NCI-H1436 (cell line): ENCODE measurements at places on chromosomes 7 and 10.

DNA sequence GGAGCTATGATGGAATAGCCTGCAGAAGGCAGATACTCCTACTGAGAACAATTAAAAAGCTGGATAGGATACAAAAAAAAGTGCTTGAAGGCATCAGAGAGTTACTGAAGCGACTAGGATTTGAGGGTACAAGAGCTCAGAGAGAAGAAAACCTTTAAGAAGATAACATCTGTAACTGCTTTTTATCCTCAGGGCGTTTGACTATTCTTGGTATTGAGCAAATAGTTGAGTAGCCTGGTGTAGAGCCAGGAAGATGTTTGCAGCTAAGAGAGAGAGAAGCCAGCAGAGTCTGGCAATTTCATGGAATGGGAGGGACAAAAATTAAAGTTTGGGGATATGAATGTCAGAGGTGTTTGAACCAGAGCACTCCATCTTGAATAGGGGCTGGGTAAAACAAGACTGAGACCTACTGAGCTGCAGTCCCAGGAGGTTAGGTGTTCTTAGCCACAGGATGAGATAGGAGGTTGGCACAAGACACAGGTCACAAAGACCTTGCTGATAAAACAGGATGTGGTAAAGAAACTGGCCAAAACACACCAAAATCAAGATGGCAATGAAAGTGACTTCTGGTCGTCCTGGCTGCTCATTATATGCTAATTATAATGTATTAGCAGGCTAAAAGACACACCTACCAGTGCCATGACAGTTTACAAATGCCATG is 428.8 kb downstream of the SH2D4B start:
- no peak for DNase-seq

DNA sequence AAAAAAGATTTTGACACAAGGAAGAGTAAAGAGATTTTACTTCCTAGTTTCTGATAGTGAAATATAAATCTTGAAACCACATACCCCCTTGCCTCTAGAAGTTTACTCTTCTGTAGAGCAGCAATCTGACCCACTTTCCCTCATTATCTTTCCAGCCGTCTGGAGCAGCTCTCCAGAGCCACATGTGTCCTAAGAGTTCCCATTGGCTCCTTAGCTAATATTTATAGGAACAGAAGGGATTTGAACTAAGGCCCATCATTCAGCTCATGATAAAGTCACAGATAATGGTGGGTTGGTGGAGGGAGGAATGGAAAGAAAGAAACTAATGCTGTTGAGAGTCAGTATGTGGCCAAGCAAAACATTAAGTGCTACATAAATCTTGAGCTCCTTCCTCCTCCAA is 121.8 kb downstream of the INHBA start:
- DNase-seq, result no peak

DNA sequence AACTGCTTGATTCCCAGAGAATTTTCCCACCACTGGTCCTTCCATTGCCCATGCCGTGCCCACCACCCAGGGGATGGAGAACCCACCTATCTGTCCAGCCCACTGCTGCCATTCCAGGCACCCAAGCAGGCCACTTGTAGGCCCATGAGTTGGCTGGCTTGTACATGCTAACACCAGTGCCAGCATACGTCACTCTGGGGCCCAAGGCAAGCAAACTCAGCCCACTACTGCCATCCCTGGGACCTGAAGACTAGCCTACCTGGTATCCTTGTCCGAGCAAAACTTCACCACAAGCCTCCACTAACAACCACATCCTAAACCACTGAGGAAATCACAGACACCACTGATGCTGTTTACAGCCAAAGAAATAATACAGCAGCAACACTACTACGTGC is 44.7 kb upstream of the CDK6 start:
- DNase-seq, result no peak

- no peak for DNase-seq
Observed at GRCh38 chr10:112782200-112782907, 167.7 kb upstream of the TCF7L2 start.

DNA sequence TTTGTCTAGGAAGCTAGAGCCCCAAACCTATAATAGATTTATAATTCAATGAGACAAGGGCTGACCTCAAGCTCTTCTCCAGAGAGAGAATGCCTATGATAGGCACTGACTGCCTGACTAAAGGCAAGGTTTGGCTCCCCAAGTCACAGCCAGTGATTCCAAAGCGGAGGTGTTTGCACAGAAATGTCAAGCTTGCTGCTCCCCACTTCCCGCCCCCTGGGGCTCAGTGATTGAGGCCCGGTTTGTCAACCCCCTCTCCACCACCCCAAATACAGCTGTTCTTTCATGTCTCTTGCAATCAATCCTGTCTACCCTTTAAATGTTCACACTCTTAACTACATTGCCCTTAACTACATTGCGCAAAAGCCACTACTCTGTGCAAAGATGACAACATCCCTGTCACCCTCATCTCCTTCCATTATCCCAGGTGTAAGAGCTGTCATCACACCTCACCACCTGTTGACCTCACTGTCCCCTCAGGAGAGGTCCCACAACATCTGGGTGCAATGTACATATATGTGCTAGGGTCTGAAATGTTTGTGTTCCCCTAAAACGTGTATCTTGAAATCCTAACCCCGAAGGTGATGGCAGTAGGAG is 58.0 kb downstream of the NUDCD3 start:
- DNase-seq, result no peak

DNA sequence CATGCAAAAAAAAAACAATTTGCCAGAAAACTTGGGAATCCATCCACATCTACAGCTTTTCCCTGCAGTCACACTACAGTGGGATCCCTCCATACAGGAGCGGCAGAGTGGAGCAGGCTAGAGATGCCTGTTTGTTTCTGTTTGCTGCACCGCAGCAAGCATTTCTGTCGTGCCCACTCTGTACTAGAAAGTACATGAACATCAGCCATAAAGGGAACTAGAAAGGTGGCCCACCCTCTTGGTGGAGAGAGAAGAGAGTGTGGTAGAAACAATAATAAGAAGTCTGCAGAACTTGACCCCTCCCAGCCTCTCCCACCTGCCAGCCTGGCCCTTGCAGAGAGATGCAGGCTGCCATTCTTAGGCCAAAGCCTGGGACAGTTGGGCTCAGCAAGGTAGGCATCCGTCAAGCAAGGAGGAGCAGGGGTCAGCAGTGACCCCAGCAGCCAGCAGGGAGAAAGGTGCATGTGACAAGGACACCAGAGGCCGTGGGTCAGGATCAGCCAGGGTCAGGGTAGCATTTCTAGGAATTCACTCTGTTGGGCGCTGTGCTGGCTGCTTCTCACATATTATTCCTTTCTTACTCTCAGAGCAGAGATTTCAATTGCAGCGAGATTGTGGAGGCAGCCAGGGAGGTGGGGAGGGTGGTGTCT is 171.8 kb downstream of the EGFR start:
- no peak for DNase-seq

DNA sequence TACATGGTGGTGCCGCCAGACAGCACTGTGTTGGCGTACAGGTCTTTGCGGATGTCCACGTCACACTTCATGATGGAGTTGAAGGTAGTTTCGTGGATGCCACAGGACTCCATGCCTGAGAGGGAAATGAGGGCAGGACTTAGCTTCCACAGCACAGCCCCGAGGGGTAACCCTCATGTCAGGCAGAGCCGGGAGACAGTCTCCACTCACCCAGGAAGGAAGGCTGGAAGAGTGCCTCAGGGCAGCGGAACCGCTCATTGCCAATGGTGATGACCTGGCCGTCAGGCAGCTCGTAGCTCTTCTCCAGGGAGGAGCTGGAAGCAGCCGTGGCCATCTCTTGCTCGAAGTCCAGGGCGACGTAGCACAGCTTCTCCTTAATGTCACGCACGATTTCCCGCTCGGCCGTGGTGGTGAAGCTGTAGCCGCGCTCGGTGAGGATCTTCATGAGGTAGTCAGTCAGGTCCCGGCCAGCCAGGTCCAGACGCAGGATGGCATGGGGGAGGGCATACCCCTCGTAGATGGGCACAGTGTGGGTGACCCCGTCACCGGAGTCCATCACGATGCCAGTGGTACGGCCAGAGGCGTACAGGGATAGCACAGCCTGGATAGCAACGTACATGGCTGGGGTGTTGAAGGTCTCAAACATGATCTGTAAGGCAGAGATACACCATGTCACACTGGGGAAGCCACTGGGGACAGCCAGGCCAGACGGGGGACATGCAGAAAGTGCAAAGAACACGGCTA is 104.6 kb upstream of the TNRC18 start:
- DNase-seq, result no peak

DNA sequence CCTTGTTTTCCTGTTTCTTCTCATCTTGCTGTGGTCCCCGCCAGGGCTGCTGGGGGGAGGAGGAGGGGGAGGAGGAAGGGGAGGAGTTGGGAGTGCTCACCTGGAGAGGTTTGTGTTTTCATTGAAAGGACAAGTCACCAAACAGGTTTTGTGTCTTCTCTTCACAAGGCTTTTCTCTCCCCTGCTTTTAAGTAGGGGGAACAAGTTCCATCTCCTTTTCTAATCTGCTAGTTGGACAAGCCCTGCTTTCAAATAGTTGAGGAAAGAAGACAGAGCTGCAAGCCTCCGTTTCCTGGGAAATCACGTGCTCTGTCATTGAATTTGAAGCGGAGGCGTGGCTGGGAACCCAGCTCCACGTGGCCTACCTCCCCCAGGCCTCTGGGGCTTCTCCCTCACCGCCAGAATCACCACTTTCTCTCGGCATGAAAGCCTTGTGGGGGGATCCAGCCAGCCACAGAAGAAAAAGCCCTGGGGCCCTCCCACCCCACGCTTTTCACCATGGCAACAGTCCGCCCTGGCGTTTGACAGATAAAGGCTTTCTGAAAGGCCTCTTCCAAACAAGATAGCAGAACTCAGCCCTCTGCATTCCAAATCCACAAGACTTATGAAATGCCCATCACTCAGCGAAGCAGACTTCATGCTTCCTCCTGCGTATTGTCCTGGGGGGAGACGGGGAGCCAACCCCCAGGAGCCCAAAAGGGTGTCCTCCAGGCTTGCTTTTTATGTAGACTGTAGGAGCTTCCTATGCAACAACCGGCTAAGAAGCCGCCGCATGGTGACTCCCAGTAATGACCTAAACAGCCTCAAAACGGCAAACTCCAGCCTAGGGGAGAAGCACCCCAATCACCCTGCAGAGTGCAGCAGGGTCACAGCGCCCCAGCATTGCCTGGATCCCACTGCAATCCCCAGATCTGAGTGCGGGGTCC is 51.7 kb downstream of the PROSER2 start:
- peak; percentile 6 for DNase-seq

DNA sequence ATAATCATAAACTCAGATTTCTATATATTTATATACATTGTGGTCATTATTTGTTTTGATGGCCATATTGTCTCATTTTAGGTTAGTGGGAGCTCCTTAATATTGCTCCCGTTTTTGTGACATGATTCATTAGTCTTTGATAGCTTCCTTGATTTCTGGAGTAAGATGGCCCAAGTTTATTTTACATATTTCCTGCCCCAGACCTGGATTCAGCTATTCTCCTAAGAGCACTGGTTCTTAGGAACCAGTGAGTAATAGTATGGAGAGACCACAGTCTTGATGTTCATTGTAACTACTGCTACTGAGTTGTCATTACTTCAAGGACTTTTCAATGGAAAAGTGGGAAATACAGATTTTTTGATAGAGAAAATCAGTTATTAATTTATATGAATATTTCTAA is 6.0 kb downstream of the TFPI2 start:
- DNase-seq, result no peak

DNA sequence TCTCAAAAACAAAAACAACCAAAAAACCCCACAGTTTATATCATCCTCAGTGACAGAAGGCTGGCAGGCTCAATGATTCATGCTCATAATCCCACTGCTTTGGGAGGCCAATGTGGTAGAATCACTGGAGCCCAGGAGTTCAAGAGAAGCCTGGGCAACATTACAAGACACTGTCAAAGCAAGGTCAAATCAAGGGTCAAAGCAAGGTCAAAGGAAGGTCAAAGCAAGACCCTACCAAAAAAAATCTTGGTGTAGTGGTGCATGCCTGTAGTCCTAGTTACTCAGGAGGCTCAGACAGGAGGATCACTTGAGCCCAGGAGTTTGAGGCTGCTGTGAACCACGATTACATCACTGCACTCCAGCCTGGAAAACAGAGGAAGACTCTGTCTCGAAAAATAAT is 14.2 kb upstream of the NPC1L1 start:
- no peak for DNase-seq

DNA sequence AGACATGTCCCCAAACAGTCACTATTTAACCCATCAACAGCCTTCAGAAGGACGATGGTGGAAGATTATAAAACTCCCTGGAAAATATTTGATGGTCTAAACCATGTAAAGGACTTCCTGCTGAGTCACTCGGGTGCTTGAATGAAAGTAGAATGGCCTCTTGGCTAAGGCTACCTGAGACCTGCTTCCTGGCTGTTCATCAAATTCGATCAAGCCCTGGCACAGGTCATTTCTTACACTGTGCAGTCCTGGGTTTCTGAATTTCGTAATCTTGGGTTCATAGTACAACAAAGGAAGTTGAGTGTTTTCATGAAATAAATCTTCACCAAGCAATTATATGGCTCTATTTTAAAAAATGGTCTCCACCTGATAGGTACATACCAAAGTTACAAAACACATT is 260.3 kb upstream of the RNF32 start:
- DNase-seq, result no peak

DNA sequence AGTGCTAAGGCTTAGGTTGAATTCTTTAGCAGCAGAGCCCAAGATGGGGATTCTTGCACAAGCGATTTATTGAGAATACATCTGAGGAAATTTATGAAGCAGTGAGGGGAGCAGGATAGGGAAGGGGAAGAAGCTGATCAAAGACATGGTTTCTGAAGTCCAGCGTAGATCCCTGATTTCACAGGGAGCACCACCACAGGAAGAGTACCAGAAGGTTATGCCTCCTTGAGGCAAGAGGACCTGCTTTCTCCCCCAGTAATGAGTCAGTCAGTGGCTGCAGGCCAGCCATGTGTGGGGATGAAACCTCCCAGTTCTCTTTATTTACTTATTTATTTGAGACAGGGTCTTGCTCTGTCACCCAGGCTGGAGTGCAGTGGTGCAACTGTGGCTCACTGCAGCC is 35.0 kb upstream of the CBLL1 start:
- DNase-seq, result no peak

- DNase-seq, result no peak
Observed at GRCh38 chr7:81767926-81768325, 1.9 kb downstream of the HGF start.

- DNase-seq, result no peak
Observed at GRCh38 chr7:157471259-157472125, 134.7 kb downstream of the DNAJB6 start.

- DNase-seq, result no peak
Observed at GRCh38 chr10:78255796-78256638, 222.4 kb downstream of the RPS24 start.

- no peak for DNase-seq
Observed at GRCh38 chr10:128877936-128878335, 589.1 kb upstream of the MGMT start.
